ENCODE measurements at places on chromosomes 5 and 9.

- no peak for DNase-seq
These were observed 47.7 kb downstream of the ZNF608 start for GRCh38 chr5:124698770-124699169.

DNA sequence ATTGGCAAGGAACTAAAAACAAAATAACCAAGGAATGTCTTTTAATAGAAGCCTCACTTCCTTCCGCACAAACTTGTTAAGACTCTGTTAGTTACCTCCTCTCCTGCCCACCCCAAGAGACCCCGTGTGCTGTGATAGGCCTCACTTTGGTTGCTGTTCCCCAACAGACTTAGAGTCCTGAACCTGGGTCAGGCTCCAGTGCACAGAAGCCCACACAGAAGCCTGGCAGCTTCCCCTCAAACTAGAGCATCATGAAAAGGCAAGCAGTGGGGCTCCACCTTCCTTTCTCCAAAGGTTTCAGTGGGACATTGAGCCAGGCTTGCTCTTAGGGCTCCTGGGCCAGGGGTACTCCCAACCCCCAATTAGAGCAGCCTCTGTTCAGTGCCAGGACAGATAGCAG is 230.5 kb downstream of the ESM1 start:
- no peak for DNase-seq

DNA sequence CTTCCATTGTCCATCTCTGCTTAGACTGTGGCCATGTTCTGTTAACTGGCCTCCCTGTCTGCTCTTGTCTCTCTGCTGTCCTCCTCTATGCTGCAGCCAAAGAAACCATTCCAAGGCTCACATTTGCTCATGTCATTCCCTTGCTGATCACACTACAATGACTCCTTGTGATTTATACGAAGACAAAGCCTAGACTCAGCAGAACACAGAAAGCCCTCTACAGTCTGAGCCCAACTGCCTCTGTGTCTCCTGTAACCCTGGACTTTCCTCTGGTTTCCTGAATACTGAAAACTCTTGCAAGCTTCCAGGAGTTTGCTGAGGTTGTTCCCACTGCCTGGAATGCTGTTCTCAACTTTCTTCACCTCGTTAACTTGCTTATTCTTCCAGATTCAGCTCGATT is 191.8 kb downstream of the TMEM38B start:
- DNase-seq: no peak

DNA sequence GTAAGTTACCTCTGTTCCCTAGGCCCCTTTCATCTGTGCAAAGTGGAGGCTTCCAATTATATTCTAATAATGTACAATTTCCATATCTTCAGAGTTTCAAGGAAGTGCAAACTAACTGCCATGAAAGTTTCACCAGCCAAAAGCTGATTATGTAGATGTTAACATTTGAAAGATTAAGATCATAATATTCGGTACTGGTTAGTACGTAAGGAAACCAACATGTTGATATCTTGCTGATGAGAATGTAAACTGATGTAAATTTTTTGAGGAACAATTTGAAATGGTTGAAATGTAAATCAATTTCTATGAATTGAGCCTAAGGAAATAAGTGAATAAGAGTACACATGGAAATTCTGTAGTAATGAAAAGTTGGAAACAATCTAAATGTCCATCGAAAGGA is 12.9 kb upstream of the KLF4 start:
- no peak for DNase-seq

GRCh38 chr5:173833196-173833985 is 54.8 kb upstream of the CPEB4 start:
- no peak for DNase-seq

GRCh38 chr5:67156976-67157583 is 39.5 kb downstream of the CD180 start:
- DNase-seq: peak; percentile 64

DNA sequence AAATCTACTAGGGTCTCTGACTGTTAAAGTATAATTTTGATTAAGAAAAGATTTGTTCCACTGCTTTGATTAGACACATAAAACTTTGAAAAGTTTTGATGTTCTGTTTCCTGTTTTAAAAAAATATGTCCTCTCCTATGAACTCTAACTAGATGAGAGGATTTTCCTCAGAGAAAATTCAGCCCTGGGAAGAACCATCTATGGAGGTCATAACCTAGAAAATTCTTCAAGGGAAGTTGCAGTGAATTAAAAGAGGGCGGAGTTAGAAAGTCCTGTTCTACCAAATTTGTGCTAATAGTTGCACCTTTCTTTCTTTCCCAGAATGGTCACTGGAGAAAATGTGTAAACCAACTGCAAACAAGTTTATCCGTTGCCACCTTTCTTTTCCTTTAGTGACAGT is 27.7 kb downstream of the PIK3R1 start:
- no peak for DNase-seq

GRCh38 chr9:107105784-107106183 is 177.3 kb upstream of the RAD23B start:
- no peak for DNase-seq

- DNase-seq: peak; percentile 22
These were observed 1.7 kb upstream of the PSAT1 start for GRCh38 chr9:78295177-78295575.

GRCh38 chr9:116316246-116316645 is 162.7 kb downstream of the PAPPA start:
- DNase-seq: no peak

DNA sequence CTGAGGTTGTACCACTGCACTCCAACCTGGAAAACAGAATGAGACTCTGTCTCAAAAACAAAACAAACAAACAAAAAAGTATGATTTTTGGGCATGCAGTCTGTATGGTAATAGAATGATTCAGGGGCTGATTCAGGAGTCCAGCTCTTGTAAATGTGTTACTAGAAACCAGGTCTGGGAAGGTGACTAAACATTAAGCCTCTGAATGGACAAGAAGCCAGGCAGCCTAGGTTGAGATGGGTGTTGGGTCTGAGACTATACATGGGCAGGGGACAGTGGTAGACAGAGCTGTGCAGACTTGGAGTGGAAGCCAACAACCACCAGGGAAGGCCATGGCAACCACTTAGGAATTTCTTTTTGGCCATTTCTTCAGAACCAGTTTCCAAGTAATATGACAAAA is 64.9 kb upstream of the TLE1 start:
- DNase-seq: no peak

DNA sequence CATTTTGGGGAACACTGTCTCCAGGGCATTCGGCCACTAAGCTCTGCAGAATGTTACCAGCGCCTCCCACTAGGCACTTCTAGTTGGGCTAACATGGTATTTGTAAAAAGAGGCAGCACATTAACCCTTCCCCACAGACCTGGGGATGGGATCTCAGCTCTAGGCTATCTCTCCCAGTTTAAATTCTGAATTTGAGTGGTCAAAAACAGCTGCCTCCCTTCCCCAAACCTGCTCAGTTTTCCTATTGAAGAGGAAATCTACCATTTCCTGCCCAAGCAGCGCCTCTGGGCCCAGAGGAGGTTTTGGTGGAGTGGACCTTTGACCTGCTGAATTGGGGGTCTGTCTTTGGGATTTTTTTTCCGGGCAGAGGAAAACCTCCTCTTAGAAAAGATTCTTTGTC is 53.2 kb downstream of the ENC1 start:
- peak; percentile 25 for DNase-seq

DNA sequence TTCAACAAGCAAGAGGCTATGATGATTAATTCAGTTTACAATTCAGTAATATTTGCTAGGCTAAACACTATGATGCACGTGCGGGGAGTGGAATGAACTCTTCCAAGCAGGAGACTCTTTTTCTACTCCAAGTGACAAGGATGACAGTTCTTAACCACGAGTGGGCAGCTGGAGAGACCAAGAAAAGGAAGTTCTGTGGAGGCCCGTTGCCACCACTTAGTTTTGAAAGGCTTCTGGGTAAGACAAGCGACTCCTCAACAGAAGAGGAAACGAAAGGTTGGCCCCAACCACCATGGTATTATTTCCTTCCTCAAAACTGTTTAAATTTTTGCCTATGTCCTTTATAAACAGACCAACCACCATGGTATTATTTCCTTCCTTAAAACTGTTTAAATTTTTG is 2.8 kb downstream of the DCAF12 start:
- DNase-seq: no peak

- DNase-seq: no peak
These were observed 71.1 kb downstream of the MAPKAP1 start for GRCh38 chr9:125635888-125636287.

- no peak for DNase-seq
These were observed 1082.9 kb upstream of the SEMA6A start for GRCh38 chr5:117657541-117657940.

- no peak for DNase-seq
These were observed 28.4 kb downstream of the GZMK start for GRCh38 chr5:55052383-55052931.

DNA sequence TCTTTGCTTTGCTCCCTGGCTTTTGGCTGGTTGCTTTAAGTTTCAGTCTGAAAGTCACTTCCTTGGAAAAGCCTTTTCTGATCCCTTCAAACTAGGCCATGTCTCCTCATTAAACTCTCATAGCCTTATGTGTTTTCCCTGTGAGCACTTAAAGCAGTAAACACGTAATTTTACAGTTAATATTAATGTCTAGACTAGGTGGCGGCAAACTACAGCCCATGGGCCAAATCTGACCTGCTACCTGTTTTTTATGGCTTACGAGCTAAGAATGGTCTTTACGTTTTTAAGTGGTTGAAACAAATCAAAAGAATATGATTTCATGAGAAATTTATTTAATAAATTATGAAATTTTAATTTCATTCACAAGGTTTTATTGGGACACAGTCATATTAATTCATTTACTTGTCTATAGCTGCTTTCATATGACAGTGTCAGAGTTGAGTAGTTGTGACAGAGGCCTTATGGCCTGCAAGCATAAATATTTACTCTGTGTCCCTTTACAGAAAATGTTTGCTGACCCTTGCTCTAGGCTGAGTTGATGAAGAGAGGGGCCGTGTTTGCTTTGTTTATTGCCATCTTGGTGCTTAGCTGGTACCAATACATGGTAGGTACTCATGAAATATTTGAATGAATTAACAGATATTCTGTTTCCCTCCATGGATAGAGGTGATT is 7.4 kb downstream of the SLC44A1 start:
- no peak for DNase-seq

- no peak for DNase-seq
These were observed 385.5 kb downstream of the ADGRV1 start for GRCh38 chr5:90944116-90944515.

GRCh38 chr5:27325513-27325912 is 287.1 kb upstream of the CDH9 start:
- no peak for DNase-seq

DNA sequence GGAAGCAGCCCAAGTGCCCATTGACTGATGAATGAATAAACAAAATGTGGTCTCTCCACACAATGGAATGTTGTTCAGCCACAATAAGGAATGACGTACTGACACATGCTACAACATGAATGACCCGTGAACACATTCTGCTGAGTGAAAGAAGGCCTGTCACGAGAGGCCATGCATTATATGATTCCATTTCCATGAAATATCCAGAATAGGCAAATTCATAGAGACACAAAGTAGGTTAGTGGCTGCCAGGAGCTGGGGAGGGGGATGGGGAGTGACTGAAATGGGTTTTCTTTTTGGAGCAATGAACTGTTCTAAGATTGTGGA is 41.4 kb downstream of the BICD2 start:
- no peak for DNase-seq

DNA sequence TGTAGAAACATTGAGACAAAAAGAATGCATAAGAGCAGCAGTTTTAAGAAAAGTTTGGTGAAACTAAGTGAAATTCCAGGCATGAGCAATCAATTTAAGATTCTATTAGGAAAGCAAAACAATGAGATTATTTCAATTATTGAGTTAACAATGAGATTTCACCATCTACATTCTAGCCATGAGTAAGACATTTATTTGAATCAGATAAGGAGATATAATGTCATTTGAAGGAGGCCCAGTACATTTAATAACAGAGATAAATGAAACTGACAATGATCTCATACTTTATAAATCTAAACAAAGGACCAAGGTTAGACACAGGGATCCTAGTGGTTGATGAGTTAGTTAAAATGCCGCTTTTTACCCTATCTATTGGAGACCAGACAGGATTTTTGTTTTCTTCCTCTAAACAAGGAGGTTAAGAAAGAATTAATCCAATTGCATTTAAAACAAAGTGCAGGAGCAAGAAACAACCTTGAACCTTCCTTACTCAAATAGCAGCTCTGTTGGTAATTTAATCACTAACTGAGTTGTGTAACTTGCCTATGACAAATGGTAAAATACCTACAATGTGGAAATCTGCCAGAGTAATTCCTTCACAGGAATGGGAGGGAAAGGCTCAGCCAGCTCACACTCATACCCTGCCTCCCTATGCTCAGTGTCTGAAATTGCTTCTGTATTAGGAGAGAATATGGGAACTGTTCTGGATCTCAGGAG is 103.5 kb upstream of the NR3C1 start:
- DNase-seq: no peak

GRCh38 chr9:127118597-127119319 is 3.7 kb downstream of the ANGPTL2 start:
- no peak for DNase-seq

GRCh38 chr5:102794677-102795331 is 39.7 kb downstream of the PAM start:
- DNase-seq: peak; percentile 62

GRCh38 chr9:85502815-85503655 is 238.7 kb downstream of the AGTPBP1 start:
- DNase-seq: no peak

- no peak for DNase-seq
These were observed 61.9 kb downstream of the OXCT1 start for GRCh38 chr5:41808294-41808693.

- DNase-seq: no peak
These were observed 209.4 kb upstream of the IL12B start for GRCh38 chr5:159539678-159540077.

DNA sequence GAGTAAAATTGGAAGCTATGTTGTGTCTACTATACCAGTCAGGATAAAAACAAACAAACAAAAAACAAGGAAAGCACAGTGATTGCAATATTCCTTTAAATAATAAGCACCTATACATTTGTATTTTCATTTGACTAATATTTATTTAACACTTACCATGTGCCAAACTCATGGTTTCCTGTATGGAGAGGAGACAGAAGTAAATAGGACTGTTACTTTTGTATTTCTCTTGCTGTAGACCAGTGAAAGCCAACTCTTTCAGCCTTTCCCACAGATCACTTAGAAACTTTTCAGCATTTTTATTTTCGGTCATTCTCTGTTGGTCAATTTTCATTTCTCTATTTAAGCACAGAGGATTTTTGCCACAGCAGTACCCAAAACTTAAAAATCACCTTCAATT is 4.5 kb downstream of the CMYA5 start:
- no peak for DNase-seq

DNA sequence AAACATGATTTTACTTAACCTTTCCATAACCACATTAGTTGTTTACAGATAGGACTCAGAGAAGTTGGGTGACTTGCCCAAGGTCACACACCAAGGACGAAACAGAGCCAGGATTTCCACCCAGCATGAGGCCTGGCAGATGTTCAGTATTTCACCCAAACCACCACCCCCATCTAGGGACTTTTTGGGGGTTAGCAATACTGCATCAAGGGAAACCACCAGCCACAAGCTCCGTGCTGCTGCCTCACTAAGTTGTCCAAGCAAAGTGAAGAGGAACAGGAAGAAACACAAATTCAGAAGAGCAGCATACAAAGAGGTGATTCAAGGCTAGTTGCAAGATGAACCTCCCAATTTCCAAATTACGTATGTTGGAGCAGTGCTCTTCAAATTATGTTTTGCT is 219.6 kb upstream of the RORB start:
- DNase-seq: no peak

- no peak for DNase-seq
These were observed 14.4 kb upstream of the TGFBR1 start for GRCh38 chr9:99090336-99091130.

All from GM23338 (cell line).